ENCODE measurements at places on chromosomes 3 and 15.

DNA sequence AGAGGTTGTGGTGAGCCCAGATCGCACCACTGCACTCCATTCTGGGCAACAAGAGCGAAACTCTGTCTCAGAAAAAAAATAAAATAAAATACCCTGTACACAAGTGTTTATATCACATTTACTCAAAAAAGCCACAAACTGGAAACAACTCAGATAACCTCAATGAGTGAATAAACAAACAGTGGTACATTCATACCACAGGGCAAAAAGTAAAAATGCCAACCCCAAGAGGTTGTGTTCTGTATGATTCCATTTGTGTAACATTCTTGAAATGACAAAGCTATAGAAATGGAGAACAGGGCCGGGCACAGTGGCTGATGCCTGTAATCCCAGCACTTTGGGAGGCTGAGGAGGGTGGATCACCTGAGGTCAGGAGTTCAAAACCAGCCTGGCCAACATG lies 12.9 kb downstream of the EDC3 start:
- DNase-seq = no peak

- no peak for DNase-seq
Observed at GRCh38 chr15:70198441-70199123, 100.9 kb upstream of the TLE3 start.

- DNase-seq = peak; percentile 49
Observed at GRCh38 chr3:184710870-184711492, 883 bp downstream of the MAGEF1 start.

DNA sequence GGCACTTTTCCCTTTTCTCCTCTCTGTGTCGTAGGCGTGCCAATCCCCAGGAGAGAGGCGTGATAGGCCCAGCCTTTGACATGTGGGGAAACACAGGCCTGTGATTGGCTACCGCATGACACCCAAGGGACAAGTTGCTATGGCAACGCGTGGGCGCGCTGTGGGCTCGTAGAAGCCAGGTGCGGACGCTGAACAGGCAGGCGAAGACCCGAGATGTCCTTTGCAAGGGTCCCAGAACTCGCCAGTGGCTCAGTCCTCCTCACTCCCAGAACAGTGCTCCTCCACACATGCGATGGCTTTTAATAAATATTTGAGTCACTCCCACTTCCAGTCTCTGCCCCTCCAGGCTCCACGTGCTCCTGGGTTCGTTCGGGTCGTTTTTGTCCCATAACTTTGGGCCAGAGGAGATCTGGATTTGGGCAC lies 4.2 kb downstream of the SLC51B start:
- peak; percentile 92 for DNase-seq

DNA sequence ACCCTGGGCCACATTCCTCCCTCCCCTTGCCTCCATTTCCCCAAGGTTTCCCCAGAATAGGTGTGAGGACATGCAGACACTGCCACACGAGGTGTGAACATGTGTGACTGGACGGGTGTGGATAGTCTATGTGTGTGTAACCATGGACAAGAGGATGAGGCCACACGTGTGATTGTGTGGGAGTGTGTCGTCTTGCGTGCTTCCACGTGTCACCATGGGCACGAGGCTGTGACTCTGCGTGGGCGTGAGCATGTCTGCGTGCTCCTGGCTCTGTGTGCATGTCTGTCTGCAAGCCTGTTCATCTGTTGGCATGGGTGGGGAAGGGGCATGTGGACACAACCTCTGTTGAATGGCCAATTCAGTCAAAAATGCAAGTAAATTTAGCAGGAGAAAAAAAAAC lies 6.2 kb upstream of the MYL3 start:
- DNase-seq = no peak

GRCh38 chr15:72463702-72464101 lies 10.4 kb upstream of the ARIH1 start:
- no peak for DNase-seq

DNA sequence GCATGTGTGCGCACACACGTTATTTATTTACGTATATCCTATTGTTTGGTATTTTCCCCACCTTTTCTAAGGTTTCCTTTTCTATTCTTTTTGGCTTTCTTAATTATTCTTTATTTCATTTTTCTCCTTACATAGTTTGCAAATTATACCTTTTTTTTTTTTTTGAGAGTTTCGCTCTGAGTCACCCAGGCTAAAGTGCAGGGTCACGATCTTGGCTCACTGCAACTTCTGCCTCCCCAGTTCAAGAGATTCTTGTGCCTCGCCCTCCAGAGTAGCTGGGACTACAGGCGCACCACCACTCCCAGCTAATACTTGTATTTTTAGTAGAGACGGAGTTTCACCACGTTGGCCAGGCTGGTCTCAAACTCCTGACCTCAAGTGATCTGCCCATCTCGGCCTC lies 20.0 kb upstream of the CILP start:
- DNase-seq = no peak

- DNase-seq = no peak
Observed at GRCh38 chr3:189099505-189100290, 72.1 kb upstream of the TPRG1 start.

DNA sequence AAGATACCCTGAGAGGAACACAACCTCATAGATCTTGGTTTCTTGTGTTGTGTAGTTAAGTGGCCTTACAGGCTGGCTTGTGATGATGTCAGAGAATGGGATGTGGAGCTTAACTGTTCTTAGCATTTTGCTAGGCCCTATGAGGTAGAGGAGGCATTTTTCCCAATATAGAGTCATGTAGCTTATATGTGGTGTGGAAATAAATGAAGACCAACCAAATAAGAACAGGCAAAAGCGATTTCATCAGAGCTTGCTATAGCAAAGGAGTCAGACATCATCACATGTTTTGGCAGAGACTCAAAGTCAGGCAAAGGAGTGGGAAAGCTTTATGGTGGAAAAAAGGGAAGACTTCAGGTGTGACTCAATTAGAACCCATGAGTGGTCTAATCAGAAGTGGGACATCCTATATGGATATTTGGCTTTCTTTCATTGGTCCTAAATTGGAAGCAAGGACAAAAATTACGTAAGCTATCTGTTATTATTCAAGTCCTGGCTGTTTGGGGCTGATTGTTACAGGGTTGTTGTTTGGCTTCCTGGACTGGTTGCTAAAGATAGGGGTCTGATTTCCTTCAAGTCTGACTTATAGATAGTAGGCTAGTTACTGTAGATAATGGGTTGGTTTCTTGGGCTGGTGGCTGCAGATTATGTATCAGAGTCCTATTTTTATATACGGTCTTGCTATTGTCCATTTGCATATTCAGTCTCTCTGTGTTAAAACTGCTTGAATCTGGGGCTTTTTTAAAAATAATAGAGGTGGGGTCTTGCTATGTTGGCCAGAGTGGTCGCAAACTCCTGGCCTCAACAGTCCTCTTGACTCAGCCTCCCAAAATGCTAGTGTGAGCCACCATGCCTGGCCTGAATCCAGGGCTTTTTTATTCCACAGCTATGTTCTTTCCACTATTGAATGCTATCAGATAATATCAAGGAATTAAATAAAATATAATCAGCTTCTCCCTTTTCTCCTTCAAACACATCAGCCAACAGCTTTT lies 30.3 kb upstream of the SETD2 start:
- DNase-seq = no peak

DNA sequence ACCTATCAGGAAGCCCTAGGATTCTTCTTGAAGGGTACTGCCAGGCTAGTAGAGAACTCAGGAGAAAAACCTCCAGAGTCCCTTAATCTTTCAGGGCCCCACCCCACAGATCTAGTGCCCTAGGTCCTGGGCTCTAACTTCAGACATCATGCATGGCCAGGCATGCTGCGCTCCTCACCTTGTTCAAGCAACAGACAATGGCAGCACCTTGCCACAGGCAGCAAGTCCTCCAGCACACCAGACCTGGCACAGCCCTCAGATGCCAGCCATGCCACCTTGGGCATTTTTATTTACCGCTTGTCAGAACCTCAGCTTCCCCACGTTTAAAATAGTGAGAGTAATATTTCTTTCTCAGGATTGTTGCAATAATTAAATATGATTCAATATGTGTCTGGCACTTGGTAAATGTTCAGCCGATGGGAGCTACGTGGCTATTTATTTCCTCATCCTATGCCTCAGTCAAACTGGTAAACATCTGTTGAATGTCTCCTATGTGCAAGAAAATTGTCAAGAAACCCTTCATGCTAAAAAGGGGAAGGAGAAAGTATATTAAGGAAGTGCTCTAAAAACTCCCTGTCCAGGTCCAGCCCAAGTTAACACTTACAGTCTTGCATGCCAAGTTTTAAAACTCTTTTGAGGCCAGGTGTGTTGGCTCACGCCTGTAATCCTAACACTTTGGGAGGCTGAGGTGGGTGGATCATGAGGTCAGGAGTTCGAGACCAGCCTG lies 14.5 kb upstream of the CCR1 start:
- no peak for DNase-seq

- no peak for DNase-seq
Observed at GRCh38 chr3:27696906-27697305, 25.2 kb downstream of the EOMES start.

- DNase-seq = no peak
Observed at GRCh38 chr15:70112074-70112395, 14.3 kb upstream of the TLE3 start.

- DNase-seq = no peak
Observed at GRCh38 chr3:185066251-185066650, 86.6 kb downstream of the C3orf70 start.

GRCh38 chr3:142159083-142159740 lies 9.9 kb upstream of the TFDP2 start:
- DNase-seq = no peak

DNA sequence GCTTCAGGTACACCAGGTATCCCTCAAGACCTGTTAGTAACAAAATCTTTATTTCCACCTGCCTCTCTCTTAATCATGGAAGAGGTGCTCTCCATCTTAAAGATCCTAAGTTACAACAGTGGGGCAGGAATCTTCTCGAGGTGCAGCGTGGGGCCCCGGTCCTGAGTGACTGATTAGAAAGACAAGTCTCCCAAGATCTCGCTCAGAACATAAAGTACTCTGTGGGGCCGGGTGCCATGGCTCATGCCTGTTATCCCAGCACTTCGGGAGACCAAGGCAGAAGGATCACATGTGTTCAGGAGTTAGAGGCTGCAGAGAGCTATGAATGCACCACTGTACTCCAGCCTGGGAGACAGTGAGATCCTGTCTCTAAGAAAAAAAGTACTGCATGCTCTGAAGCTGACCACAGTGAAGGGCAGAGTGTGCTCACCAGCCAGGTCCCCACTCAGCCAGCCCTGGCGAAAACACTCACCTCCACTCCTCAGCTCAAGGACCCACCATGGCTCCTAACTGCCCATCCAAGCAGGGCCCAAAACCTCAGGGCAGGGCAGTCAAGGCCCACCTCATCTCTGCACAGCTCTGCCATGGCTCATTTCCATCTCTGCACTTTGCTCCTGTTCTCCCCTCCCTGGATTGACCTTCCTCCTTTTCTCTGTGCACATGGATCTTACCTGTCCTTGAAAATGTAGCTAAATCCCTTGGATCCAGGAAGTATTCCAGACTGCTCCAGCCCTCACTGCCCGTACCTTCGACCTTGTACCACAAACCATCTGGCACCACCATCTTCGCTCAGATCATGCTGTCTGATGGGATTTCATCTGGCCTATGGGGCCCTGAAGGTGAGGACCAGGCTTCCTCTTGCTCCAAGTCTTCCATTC lies 7.1 kb downstream of the SEMA7A start:
- DNase-seq = no peak

DNA sequence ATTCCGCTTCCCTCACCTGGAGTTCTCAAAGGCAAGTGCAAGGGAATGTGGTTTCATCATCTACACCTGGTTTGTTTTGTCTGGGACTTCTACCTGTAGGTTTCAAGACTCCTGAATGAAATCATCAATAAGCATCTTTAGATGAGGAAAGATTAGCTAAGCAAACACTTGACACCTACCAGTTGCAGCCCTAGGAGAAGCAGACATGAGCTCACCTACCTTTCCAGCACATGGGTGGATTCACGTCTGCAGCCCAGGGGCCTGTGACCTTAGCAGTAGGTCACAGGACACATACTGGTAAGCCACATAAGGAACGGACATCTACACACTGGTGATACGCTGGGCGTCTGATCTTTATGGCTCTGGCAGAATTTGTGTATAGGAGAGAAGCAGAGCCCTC lies 26.7 kb downstream of the SLCO2A1 start:
- DNase-seq = no peak

DNA sequence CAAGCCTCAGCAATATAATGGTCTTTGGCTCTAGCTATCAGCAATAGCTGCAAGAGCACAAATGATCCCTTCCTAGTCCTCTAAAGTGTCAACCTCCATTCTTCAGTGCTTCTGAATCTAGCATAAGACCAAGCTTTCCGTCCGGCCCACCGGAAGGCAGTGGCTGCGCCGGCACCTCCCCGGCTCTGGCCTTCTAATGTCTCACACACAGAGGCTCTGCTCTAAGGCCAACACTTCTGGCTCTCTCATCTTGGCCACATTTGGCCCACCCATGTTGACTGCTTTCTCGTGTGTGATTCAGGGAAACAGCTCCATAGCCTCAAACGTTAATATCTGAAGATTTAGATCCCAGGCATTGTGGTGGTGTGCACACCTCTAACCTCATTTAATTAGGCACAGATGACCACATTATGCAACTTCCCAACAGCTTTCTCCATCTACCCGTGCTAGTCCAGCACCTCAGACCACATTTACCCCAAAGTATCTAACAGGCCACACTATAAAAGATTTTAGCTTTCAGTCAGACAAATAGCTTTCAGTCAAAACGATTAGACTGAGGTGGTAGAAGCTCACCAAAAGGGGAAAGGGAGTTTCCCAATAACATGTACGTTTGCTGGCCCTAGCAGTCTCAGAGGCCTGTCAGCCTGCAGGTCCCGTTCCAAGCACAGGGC lies 19.3 kb downstream of the SLC51A start:
- no peak for DNase-seq

GRCh38 chr3:33315826-33316225 lies 38.6 kb downstream of the FBXL2 start:
- DNase-seq = no peak

DNA sequence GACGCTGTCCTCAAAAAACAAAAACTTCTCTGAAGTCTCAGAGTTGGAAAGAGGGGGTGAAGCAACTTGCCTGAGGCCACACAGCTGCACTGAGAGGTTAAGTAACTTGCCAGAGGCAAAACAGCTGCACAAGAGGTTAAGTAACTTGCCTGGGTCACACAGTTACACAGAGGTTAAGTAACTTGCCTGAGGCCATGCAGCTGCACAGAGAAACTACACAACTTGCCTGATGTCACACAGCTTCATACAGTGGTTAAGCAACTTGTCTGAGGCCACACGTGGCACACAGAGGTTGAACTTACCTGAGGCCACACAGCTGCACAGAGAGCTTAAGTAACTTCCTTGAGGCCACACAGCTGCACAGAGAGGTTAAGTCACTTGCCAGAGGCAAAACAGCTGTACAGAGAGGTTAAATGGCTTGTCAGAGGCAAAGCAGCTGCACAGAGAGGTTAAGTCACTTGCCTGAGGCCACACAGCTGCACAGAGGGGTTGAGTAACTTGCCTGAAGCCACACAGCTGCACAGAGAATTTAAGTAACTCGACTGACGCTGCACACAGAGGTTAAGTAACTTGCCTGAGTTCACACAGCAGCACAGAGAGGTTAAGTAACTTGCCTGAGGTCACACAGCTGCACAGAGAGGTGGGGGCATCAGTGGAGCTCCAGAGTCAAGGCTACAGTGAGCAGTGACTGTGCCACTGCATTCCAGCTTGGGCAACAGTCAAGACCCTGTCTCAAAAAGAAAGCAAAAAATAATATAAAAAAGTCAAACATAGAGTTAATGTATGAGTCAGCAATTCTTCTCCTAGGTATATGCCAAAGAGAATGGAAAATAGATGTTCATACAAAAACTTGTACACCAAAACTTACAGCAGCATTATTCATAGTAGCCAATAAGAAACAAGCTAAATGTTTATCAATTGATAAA lies 12.0 kb upstream of the ACAD9 start:
- DNase-seq = no peak

GRCh38 chr15:61216519-61216918 lies 12.6 kb downstream of the RORA start:
- no peak for DNase-seq

GRCh38 chr3:124453189-124453588 lies 277.1 kb upstream of the UMPS start:
- DNase-seq = no peak
